ENCODE measurements at places on chromosomes 1 and 21. TPM values are rescaled to one million over a fixed set of nuclear protein-coding genes. Genes with fewer than 3 reads are reported as not detected.

Gene ALX3
- not detected for total RNA-seq

DNA sequence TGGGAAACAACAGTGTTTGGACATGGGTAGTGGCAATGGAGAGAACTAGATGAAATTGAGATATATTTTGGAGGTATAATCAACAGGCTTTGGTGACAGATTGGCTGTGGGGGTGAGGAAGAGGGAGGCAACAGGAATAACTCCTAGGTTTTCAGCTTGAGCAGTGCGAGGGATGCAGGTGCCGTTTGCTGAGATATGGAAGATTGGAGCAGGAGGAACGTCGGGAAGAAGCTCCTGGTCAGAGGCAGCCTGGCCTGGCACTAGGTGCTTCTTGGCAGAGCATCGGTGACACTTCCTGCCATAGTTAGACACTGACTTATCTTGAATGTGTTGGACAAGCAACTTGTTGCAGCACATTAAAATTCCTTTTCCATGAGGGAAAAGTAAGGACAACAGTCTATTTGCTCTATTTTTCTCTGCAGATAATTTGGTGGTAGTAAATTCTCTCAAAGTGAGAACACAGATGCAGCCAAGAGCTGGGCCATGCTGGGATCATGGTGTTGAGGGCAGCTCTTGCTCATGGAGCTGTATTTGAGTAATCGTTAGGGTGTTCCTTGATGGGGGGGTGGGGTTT lies 21.5 kb upstream of the MYSM1 start:
- H3K27me3 ChIP-seq, result no peaks in the 10 kb centered on the region
- no peak overlapping the region for H3K4me3 ChIP-seq
- H3K36me3 ChIP-seq, result no peaks in the 10 kb centered on the region
- H3K27ac ChIP-seq, result no peak overlapping the region

DNA sequence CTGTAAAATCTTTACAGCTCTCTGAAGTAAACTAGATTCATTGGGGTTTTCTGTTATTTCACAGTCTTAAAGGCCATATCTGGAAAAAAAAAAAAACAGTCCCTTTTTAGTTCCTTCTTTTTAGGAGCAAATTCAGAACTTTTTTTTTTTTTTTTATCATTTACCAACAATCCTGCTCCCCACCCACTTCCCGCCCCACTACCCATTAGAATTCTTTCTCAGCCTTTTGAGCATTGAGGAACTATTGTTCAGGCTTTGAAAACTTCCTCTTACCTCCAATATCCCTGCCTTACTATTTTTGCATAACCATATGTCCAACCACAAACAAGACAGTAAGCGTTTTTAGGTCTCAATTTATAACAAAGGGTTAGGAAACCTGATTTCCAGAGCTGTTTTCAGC lies 330.1 kb downstream of the PLPP3 start:
- no peak for DNase-seq
- no peaks in the 10 kb centered on the region for H3K4me1 ChIP-seq
- no peaks in the 10 kb centered on the region for H3K36me3 ChIP-seq

- H3K27ac ChIP-seq, result no peak overlapping the region
- DNase-seq, result no peak
- no peaks in the 10 kb centered on the region for H3K27me3 ChIP-seq
- H3K4me1 ChIP-seq, result peaks cover under 1% of the 10 kb centered on the region
- no peaks in the 10 kb centered on the region for H3K36me3 ChIP-seq
Observed at GRCh38 chr1:234265861-234266260, 107.4 kb upstream of the COA6 start.

DNA sequence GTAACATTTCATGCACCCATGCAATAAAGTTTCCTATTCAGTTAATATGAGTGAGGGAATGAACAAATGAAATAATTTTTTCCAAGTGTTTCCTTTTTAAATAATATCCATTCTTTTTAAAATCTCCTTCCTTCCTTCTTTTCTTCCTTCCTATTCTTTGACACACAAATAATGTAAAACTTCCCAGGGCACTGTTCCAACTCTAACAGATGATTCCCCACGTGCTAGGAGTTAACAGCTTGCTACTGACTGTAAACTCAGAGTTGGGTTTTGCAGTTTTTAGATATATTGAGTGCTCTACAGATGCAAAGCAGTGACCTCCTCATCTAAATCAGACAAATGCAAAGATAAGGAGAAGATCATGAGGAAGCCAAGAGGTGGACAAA lies 54.0 kb upstream of the POU2F1 start:
- H3K4me3 ChIP-seq, result no peak overlapping the region
- no peaks in the 10 kb centered on the region for H3K27me3 ChIP-seq
- H3K27ac ChIP-seq, result no peak overlapping the region
- H3K4me1 ChIP-seq, result no peaks in the 10 kb centered on the region

All from CD4-positive, alpha-beta memory T cell (primary cell).